Inflammatory macrophage (primary cell): ENCODE measurements at places on chromosomes 1 and 21.

DNA sequence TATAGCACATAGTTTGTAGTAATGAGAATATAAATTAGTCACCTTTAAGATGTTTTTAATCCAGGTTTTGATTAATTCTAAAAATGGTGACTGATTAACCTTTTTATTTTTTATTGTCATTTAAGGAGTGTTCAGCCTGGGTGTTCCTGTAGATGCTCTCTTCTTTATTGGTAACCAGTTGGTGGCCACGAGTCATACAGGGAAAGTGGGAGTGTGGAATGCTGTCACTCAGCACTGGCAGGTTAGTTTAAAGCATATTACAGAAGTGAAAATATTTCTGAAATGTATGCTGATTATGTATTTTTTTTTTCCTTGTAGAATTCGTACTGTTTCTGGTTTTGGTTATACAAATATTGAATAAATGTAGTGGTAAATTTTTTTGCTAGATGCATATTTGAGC is 28.1 kb downstream of the KCTD3 start:
- peak; percentile 1 for DNase-seq

GRCh38 chr21:36337099-36337509 is 17.1 kb downstream of the MORC3 start:
- DNase-seq: no peak

DNA sequence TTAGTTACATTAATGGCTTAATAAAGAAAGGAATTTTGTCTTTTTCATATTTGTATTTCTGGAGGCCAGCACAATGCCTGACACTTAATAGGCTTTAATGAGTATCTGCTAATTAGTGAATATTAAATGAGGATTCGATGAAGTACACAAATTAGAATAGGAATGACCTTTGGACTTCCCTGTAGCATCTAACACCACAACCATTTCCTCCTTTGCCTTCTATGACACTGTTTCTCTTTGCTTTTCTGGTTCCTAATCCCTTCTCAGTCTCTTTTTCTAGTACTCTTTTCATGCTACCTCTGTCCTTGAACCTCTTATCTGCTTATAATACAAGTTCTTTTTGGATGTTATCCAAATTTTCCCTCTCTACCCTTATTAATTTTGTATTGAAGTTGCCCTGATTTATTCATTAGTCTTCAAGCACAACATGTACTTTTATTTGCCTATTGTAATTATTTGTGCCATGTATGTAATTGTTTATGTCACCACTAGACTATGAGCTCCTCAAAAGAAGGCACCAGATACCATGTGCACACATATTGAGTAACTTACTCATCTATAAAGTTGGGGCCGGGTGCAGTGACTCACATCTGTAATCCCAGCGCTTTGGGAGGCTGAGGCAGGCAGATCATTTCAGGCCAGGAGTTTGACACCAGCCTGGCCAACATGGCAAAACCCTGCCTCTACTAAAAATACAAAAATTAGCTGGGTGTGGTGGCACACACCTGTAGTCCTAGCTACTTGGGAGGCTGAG is 23.8 kb downstream of the RPS27 start:
- DNase-seq: no peak

- DNase-seq: no peak
Measured at GRCh38 chr1:177053648-177054047, 110.9 kb downstream of the ASTN1 start.

- no peak for DNase-seq
Measured at GRCh38 chr1:77265180-77265579, 16.6 kb upstream of the AK5 start.

GRCh38 chr1:231926340-231926739 is 299.8 kb downstream of the DISC1 start:
- DNase-seq: no peak

GRCh38 chr1:71116729-71117128 is 35.9 kb upstream of the ZRANB2 start:
- no peak for DNase-seq

GRCh38 chr1:116999596-116999995 is 2.0 kb upstream of the CD101 start:
- DNase-seq: no peak
